ENCODE measurements at places on chromosomes 4 and X.

- no peak for DNase-seq
Observed at GRCh38 chrX:37491686-37492085, 79.8 kb upstream of the LANCL3 start.

DNA sequence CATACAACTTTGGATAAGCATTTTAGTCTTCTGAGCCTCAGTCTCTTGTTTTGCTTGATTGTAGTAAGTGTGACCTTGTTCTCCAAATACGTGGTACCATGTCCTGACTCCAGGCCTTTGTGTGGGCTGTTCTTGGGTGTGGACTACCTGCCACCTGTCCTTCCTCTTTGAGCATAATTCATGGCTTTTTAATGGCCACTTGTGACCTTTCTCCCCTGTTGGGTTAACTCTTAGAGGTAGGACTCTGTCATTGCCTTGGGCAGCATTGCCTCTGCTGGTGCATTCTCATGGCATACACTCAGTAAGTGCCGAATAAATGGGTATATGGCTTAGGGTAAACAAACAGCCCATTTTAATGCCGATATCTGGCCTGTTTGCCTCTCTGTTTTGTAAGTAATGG, 3.0 kb downstream of the NSD2 start:
- DNase-seq: no peak

GRCh38 chr4:2347190-2347589, 71.3 kb downstream of the ZFYVE28 start:
- no peak for DNase-seq

- DNase-seq: peak; percentile 41
Observed at GRCh38 chr4:80183250-80184052, 13.9 kb upstream of the PRDM8 start.

DNA sequence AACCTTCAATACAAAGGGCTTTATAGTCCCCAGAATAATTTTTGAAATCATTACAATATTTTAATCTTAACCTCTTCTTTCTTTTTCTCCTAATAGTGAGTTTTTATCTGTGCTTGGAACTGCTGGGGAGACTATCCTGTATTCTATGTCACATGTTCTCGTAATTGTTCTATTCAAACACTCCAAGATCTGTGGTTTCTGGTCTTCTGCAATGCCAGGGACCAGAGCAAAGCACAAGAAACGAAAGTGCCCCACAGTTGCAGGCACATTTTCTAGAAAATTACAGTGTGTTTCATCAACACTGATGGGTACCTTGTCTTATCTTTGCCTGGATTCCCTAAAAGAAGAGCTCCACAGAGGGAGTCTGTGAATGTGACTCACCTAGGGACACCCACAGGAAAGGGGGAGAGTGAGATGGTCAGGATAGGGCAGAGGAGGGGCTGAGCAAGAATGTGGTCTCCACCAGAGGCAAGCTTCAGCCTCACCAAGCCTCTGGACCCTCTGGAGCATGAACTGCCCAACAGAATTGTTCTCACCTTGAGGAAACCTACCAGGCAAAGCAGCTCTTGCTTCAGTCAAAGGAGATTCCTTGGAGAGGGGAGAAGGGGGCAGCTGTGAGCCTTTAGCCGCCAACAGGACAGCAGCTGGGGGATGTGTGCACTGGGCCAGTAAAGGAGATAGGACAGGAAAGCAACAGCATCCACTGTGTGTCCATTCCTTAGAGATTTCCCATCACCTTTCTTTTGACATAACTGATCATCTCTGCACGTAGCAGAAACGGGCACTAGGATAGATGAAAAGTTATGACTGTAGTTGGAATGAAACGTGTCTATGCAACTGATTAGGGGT, 25.9 kb downstream of the UNC5C start:
- DNase-seq: no peak

DNA sequence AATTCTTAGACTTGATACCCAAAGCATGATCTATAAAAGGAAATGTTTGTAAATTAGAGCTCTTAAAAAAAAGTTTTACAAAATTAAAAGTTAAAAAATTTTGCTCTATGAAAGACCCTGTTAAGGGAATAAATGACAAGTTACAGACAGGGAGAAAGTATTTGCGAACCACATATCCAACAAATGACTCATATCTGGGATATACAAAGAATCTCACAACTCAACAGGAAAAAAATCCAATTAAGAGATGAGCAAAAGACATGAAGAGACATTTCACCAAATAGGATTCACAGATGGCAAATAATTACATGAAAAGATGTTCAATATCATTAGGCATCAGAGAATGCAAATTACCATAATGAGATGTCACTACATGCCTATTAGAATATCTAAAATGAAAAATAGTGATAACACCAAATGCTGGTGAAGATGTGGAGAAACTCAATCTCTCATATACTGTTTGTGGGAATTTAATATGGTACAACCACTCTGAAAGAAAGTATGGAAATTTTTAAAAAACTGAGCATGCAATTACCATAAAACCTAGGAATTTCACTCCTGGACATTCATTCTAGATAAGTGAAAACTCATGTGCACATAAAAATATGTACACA, 100.8 kb upstream of the EOLA2 start:
- DNase-seq: no peak

GRCh38 chr4:47590325-47590724, 105.2 kb downstream of the ATP10D start:
- DNase-seq: no peak

GRCh38 chrX:107507093-107507743, 57.8 kb downstream of the FRMPD3 start:
- no peak for DNase-seq

- no peak for DNase-seq
Observed at GRCh38 chr4:55038176-55038890, 87.1 kb downstream of the KDR start.

DNA sequence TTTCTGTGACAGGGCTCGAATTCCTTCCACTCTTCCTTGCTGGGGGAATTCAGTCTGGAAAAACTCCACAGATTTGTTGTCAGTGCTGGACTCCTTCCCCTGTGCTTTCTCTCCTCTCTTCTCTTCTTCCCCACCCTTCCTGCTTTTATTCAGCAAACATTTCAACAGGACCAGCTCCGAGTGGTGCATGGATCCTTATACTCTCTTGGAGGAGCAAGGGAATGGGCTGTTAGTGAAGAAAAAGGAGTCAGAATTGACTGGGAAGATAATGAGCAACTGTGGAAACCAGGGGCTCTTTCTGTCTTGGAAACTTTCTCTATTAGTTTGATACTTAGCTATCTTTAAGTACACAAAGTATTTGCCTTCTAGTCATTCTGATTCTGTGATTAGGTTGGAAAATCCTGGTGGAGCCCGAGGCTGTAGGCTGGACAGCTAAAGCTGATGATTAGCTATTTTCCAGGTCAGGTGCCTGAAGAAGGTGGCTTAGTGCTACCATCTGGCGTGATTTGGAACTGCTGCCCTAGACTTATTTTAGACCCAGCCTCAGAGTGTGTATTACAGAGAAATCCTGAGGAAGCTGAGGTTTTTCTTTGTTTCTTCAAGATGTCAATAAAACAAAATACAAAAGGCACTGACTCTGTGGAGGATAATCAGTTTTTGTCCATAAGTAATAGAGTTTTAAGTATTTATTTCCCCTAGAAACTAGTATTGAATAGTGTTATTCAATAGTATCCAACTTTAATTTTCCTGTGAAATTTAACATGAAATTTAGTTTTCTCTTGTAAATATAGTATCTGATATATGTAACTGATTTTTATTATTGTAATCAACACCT, 38.4 kb downstream of the NAP1L5 start:
- peak; percentile 41 for DNase-seq

- DNase-seq: no peak
Observed at GRCh38 chrX:12548341-12548740, 242.9 kb upstream of the PRPS2 start.

DNA sequence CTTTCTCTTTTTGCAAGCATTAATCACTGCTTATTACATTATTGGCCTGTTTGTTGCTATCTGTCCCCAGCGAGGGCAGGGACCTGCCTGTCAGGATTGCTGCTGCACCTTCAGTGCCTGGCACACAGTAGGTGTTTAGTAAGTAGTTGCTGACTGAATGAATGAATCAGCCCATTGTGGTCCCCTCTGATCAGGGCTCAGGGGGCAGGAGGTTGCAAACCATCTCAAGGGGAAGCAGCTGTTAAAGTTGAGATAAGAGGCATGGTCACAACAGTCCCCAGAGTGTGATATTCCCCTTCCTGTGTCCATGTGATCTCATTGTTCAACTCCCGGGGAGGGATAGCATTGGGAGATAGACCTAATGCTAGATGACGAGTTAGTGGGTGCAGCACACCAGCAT, 85.4 kb downstream of the WFS1 start:
- DNase-seq: no peak

DNA sequence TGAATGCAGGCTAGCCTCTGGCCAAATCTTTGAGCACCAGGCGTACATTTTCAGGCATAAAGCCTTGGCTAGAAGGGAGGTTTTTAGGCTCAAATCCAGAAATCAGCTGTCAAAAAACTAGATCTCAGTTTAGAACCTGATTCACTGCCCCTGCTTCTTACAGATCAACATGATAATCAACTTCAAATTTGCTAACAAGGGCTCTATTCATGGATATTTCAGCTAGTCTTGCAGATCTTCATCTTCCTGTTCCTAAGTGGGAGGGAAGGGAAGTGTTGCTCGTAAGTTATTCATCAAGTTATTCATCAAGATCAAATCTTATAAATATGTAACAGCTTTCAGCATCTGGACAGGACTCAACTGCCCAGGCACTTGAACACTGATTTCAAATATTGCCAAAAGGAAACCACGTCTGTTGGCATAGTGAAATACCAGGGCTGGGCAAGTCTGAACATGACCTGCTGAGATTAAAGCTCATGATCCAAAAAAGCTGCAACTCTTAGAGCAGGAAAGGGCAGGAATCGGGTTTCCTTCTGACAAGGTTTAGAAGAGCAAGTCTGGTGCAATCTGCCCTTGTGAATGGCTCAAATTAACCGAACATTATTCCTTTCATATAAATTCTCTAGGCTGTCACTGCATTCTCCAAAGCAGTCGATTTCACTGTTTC, 200.3 kb downstream of the PDGFC start:
- DNase-seq: no peak

DNA sequence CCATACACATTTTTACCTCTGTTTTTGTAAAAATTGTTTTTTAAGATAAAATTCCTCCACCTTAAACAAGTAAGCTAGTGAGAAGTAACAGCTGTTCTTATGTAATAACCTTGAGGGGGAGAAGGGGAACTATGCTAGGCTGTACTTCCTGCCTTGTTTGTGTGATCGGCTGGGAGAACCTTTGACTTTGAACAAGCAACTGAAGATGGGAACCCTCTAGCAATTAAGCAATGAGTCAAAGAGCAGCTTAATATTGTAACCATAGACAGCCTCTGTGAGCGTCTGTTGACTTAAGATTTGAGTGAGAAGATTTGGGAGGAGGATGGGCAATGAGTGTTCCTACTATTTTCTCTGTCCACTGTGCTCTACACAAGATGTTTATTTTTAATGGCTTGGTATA, 135.1 kb downstream of the SCLT1 start:
- DNase-seq: no peak

DNA sequence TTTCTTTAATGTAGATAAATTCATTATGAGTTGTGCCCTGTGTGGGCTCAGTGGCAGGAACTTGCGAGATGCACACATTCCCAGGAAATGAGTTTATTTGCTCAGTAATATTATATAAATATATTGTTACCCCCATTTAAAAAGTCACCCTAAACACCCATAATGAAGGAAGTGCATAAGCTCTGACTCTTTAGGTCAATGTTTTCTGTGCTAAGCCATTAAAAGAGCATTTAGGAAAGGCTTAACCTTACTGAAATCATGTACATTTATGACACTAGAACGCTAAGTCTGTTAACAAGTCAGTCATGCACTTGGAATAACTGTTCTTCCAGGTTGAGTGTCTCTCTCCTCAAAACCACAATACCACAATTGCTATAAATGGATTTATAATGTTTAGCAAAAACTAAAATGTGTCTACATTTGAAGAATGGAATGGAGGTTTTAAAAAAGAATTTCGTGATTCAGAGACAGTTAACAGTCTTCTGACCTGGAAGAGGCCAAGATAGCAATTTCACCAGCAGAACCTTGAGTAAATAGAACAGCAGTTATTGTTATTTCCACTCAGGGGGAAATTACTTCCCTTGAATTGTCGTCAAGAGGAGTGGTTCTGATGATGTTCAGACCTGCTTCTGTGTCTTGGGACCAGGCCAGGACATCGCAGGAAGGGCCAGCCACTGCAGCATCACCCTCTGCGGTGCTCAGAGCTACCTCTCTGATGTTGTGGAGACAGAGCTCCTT, 91.1 kb upstream of the VEGFC start:
- no peak for DNase-seq

DNA sequence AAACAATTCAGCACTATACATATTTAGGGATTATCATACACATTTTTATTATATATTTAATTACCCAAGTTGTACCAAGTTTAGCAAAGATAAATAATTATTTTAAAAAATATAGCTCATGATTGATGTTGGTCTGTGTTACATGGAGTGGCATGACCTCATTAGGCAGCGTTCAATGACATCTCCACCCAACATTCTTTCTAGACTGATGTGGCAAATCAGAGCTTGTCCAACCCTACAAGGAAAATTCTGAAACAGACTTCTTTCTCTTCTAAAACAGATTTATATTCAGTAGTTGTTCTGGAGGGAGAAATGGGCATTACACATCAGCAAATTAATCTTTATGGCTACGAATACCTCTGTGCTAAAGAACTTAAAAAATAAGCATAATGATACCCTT, 189.7 kb downstream of the PDGFC start:
- no peak for DNase-seq

- no peak for DNase-seq
Observed at GRCh38 chrX:46837558-46838485, 979 bp downstream of the RP2 start.

- peak; percentile 33 for DNase-seq
Observed at GRCh38 chrX:9534686-9535085, 69.8 kb downstream of the TBL1X start.

GRCh38 chr4:21885770-21886169, 62.8 kb downstream of the KCNIP4 start:
- no peak for DNase-seq

DNA sequence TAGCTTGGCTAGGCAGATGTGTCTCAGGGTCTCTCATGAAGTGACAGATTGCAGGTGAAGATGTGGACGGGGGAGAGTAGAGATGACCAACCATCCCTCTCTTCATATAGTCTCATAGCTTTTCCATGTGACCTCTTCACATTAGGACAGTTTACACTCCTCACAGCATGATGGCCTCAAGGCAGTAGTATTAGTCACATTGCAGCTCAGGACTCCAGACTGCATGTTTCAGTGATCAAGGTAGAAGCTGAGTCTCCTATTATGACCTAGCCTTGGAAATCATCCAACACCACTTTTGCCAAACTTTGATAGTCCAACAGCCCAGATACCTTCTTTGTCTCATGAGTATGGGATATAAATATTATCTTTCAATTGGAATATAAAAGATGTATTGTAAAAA, 147.7 kb downstream of the GASK1B start:
- no peak for DNase-seq

DNA sequence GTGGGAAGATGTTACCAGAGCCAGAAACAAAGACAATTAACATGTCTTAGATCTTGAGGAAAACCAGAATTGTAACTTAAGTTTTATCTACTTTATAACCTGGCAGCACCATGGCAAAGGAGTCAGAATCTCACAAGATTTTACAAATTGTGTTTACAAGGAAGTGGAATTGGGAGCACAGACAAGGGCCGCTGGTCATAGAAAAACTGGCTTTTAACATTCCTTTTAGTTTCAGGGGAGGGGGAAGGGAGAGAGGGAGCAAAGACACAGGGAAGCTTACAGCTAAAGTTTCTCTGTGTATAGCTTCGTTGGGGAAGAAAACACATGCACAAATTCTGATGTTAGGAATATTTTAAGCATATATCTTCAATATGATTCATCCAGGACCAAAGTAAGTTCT, 10.3 kb upstream of the UGT2B11 start:
- DNase-seq: no peak

Measured in amygdala (tissue), 56 donors.